ENCODE measurements at places on chromosomes 13 and 19.

- DNase-seq = no peak
Observed at GRCh38 chr13:52165411-52165810, 6.0 kb upstream of the NEK3 start.

DNA sequence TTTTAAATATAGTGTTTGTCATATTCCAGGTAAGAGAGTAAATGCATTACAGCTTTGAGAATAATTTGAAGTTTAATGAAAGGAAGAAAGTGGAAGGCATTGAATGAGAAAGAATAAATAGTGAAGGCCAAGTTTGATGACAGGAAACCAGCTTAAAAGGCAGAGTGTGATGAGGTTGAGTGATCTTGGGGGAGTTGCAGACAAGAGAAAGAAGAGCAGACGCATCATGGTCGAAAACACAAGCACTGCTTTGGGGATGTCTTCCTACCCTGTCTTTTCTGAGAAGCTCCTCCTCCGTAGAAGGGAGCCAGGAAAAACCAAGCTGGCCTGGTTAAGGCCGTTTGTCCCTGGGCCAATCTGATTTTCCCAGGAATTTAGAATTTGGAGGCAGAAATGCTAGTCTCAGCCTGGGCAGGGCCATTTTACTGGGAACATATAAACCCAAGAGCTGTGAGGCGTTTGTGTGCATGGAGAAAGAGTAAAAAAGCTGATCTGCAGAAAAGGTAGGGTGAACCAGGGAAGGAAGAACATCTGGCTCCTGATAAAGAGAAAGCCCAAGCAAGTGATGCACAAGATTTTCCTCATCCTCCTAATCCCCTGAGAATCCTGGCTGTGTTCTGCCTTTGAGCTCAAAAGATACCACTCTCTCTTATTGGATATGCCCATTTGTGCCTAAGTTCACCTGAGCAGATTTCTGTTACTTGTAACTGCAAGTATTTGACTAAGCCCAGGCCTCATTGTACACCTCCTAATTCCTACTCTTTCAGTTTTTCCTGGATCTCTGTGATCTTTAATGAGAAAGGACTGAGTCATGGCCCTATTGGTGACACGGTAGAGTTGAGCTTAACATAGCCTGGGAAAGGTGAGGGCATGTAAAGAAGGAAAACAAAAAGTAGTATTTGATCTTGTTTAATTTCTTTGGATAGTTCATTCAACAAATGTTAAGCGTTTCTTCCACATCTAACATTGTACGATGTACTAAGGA, 80.0 kb downstream of the WDFY2 start:
- no peak for DNase-seq

DNA sequence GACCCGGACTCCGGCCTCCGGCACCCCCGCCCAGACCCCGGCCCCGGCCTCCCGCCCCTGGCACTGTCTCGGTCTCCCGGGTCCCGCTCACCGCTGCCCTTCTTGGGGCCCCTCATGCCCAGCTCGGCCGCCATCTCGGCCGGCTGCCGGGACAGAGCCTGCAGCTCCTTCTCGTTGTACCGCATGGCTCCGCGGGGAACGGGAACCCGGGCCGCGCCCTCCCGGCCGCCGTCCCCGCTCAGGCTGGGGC, 140 bp downstream of the PLEKHJ1 start:
- DNase-seq = no peak

DNA sequence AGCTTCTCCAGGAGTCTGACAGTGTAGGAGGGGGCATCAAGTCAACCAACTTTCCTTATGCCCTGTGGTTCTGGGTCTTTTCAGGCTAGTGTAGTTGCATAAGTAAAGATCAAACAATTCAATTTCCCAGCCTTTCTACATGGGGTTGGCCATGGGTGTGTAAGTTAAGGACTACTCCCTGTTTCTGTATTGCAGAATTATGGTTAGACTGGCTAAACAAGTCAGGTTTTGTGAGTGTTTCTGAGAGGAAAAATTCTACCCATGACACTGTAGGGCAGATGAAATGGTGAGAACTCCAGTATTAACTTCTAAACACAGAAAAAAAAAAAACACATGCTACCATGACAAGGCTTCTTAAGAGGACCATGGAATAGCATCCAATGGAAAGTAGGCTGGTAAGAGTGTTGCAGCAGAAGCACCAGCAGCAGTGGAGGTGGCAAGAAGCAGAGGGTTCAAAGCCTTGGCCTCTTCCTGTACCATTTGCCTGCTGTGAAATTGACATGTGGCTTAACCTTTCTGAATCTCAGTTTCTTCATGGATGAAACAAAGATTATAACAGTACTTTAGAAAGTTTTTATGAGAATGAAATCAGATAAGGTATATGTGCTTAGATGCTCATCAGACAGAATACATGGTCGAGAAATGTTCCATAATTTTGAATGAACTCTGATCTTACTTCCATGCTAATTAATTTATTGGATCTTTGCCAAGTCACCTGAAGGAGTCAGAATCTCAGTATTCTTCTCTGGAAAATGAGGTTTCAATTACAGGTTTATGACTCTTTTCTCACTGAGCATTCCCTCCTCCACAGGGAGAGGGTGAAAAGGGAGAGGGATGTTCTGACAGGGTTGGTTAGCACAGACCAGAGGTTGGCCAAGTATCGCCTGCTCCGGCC, 11.4 kb upstream of the SCEL start:
- DNase-seq = no peak

DNA sequence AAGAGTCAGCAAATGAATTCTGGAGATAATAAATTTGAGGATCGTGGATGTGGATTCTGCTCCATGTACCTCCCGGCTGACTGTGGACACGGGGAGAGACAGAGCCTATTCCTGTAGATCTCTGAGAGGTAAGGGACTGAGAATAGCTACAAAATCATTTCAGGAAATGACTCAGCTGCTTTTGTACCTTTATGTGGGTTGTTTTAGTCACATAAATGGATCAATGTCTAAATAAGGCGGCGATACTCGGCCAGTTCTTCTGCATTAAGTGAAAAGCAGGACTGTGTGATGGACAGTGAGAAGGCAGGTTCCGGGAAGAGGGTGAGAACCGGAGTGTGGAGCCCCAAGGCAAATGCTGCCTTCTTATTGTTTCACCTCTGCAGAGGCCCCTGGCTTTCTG, 128.1 kb downstream of the EFNB2 start:
- DNase-seq = no peak

DNA sequence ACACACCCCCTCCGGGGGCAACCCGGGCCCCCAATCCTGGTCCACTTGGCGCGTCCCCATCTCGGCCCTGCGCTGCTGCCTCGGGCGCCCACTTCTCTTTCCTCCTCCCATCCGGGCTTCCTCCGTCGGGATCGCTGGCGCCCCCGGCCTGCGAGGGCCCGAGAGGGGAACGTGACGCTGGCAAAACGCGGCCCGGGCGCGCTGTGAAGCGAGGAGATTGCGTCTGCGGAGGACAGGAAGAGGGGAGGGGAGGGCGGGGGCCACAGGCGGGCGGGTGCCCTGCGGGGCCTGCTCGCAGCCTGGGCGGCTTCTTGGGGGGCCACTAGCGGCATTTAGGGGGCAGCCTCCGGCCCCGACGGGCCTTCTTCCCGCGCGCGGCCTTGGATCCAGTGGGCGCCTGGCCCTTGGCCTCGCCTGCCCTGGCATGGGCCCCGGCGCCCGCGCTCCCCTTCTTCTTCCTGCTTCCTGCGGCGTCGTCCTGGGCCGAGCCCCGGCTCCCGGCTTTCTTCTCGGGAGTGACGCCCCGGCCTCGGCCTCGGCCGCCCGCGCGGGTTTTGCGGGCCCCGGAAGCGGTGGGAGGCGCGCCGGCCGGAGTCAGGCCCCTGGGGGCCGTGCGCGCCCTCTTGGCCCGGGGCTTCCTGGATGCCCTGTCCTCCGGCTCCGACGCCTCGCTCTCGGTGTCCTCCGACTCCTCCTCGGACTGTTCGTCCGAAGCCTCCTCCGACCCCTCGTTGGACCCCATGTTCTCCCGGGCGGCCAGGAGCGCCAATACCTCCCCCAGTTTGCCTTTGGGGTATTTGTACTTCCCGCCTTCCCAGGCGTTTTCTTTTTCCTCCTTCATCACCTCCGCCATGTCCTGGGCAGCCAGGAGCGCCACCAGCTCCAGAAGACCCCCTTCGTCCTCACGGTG, 2.2 kb downstream of the PNMA8B start:
- DNase-seq = no peak

DNA sequence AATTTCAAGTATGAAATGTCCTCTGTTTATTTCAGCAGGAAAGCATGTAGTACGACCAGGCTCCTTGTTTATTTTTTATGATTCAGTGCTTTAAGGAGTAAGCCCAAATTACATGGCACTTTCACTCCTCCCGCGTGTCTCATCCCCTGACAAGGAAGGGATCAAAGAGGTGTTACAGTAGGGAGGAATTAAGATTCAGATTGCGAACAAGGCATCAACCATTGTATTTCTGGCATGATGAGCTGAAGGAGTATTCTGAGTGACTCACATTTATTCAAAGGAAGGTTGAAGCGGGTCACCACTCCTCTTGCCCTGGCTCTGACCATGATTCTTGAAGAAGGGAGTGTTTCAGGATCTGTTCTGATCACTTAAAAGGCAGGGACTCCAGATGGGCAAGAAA, 46.1 kb upstream of the CNMD start:
- no peak for DNase-seq

DNA sequence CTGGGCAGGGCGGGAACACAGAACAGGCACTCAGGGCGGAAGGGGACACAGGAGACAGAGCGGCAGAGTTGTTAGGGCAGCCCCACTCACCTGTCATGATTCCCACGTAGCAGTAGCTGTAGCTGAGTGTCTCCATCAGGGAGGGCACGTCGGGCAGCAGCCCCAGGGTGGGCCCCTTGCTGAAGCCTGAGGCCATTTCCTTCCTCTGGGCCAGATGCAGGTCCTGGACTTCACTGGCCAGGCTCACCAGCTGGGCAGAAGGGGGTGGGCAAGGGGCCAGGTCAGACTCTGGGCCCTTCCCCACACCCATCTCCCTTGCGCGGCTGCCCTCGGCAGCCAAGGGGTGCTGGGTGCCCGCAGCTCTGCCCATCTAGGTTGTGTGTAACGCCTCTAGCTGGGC, 5.9 kb downstream of the MBOAT7 start:
- no peak for DNase-seq

GRCh38 chr19:42201489-42202289, 15.8 kb downstream of the DEDD2 start:
- no peak for DNase-seq

DNA sequence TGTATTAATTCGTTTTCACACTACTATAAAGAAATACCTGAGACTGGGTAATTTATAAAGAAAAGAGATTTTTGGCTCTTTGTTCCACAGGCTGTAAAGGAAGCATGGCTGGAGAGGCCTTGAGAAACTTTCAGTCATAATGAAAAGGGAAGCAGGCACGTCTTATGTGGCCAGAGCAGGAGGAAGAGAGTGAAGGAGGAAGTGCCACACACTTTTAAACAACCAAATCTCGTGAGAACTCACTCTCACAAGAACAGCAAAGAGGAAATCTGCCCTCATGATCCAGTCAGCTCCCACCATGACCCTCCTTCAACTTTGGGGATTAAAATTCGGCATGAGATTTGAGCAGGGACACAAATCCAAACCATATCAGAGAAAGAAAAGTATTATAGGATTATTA, 1255.9 kb upstream of the MIR17HG start:
- DNase-seq = no peak

DNA sequence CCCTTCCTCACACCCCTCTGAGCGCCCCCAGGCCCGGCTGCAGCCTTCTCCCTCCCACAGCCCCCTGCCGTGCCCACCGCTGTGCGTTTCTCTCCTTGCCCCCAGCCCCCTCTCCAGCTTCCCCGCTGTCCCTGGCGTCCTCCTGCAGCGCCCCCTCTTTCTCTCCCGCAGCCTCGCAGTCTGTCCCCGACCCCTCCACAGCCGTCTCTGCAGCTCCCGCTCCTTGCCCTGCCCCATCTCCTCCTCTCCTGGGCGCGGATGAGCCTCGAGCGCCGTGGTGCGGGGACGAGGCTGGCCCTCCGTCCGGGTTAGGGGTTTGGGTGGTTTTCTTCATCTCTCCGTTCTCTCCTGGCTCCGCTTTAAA, 1.1 kb downstream of the KMT5C start:
- peak; percentile 86 for DNase-seq

DNA sequence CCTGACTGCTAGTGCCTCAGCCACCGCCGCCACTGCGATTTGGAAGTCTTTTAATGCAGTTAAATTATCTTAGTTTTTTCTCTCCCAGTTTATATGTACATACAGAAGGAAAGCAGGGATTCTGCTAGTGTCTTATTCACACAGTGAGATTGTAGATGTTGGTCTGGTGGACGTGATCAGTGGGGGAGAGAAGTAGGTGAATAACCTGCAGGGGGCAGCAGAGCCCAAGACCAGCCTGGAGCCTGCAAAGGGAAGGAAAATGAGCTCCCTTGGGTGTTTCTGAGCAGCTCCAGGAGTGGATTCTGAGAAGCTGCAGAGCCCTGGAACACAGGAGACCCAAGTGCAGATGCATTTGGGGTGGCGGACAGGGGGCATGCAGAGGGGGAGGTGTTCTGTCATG, 26.3 kb downstream of the ZNF844 start:
- DNase-seq = peak; percentile 79

- peak; percentile 83 for DNase-seq
Observed at GRCh38 chr19:20661150-20661819, at the start of gene ZNF626. ZNF626 (minus strand) TSS chr19:20661571; CDS start chr19:20661446, 125 bp downstream.

GRCh38 chr19:41025871-41026270, 34.8 kb downstream of the CYP2B6 start:
- DNase-seq = no peak

GRCh38 chr19:13074378-13074777, 28.3 kb downstream of the LYL1 start:
- no peak for DNase-seq
